ENCODE measurements at places on chromosomes 12 and 14.
A peak's percentile ranks its signal among the peaks of the same experiment; 100 is the strongest.

- no peak for DNase-seq
Measured at GRCh38 chr12:109222062-109222461, 87.0 kb downstream of the FOXN4 start.

GRCh38 chr12:19932413-19932812 lies 435.9 kb upstream of the PDE3A start:
- no peak for DNase-seq

DNA sequence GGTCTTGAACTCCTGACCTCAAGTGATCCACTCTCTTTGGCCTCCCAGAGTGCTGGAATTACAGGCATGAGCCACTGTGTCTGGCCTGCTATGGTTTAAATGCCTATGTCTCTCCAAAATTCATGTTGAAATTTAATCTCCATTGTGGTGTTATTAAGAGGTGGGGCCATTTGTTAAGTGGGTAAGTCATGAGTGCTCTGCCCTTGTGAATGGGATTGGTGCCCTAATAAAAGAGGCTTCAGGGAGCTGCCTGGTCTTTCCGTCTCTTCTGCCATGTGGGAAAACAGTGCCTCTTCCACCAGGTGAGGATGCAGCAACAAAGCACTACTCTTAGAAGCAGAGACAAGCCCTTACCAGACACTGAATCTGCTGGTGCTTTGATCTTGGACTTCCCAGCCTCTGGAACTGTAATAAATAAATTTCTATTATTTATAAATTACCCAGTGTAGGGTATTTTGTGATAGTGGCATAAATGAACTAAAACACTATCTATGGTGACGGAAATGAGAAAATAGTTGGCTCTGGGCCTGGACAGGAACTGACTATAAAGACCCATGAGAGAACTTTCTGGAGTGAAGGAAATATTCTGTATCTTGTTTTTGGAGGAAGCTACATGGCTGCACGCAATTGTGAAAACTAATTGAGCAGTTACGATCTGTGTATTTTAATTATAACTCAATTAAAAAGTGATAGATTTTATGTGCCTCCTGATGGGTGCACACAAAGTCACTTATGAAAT lies 12.1 kb upstream of the ATP23 start:
- no peak for DNase-seq

- DNase-seq = peak; percentile 77
Measured at GRCh38 chr12:46266382-46266791, 2.5 kb downstream of the SLC38A1 start.

DNA sequence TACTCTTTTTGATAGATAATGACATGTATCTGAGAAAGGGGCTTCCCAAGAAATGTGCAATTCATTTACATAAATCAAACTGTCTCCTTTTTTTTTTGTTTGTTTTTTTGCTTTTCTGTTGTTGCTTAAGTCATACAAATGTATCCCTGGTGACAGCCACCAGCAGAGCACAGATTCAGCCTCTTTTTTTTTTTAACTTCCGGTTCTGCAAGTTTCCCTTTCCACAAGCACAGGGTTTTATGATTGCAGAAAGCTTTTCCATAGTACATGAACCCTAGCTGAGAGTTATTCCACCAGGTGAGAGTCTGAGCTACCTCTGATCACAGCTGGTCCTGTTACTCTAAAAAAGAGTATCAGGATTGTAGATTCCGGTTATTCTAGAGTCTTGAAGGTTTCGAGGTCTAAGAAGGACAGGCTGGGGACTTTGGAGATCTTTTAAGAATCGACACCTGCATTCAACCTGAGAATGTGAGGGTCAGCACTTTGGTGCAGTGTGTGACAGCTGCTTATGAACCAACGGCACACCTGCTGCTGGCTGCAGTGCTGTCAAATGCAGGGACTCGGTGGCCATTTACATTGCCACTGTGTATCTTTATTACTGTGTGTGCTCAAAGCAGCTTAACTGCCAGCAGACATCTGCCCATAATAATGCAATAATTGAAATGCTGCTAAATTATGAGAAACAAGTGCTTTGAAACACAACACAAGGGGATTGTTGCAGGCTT lies 551.7 kb downstream of the NRXN3 start:
- no peak for DNase-seq

DNA sequence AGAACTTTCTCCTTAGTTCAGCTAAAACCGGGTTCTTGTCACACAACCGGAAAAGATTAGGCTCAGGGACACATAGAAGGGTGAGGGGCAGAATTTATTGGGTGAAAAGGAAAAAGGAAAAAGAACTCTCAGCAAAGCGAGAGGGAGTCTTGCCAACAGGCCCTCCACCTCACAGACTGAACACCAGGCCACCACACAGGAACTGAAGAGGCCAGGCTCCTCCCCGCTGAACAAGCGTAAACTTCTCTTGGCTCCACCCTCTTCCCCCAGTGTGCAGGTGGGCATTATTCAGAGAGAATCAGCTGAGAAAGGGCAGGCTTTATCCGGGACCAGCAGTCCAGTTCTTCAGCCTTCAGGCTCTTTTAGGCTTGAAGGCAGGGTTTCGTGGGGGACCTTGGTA lies 125.6 kb upstream of the FGD4 start:
- DNase-seq = peak; percentile 69

DNA sequence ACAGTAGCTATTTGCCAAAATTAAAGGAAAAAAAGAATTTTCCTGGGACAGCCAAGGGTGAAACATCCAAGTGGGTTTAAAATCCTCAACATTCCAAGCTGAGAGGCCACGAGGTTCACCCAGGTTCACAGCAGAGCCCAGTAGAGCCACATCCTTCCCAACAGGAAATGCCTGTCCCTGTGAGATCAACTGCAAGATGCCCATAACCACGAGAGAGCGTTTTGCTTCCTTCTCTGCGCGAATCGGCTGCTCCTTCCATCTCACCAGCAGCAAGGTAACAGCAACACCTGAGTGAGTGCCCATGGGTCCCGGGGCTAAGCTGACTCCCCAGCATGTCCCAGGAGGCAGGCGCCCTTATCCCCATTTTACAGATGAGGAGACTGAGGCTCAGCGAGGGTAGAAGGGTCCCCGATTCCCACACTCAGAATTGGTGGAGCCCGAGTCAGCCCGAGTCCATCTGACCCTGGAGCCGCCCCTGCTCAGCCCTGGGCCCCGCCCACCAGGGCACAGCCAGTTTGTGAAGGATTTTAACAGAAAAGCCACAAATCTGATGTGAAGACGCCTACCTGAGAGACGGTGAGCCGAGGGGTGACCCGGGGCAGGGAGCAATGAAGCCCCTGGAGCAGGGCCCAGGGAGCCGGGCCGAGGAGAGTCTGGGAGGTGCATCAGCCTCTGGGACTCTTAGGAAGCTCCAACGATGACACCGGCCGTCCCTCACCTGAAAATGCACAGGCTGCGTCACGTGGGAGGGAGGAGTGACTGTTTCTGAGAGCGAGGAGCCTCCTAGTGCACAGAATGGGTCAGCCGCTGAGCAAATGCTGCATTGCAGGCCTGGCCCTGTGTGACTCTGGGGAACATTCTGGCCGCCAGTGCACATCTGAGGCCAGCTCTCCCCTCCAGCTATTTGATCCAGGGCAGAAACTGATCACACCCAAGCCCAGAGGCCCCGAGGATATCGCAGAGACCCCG lies 236.9 kb upstream of the SFSWAP start:
- DNase-seq = no peak

- DNase-seq = peak; percentile 83
Measured at GRCh38 chr14:75518625-75519024, 3.6 kb upstream of the BATF start.

GRCh38 chr12:118164798-118165486 lies 29.0 kb downstream of the PEBP1 start:
- no peak for DNase-seq

DNA sequence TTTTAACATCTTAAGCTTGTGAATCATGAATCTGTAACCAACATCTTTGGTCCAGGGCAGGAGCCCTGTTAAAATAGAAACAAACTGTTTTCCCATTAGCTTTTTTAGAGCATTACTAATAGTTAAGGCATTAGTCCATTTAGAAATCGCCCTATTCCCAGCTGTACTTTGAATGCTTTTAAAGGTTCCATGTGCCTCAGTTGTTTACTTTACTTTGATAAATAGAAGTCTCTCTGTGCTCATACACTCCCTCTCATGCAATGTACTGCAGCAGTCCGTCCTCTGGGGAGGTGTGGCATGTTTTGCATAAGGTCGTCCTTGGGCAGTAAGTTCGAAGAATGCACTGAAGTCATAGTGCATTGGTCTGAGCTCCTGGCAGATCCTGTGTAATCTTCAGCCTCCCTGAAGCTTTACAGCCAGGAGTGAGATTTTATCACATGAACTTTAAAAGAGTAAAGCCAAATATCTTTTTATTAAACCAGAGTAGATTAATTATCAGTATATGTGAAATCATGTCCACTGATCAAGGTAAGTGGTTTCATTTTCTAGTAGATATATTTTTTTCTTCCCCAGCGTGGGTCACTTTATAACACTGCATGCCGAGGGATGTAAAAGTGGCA lies 134.7 kb downstream of the FGD4 start:
- DNase-seq = no peak

DNA sequence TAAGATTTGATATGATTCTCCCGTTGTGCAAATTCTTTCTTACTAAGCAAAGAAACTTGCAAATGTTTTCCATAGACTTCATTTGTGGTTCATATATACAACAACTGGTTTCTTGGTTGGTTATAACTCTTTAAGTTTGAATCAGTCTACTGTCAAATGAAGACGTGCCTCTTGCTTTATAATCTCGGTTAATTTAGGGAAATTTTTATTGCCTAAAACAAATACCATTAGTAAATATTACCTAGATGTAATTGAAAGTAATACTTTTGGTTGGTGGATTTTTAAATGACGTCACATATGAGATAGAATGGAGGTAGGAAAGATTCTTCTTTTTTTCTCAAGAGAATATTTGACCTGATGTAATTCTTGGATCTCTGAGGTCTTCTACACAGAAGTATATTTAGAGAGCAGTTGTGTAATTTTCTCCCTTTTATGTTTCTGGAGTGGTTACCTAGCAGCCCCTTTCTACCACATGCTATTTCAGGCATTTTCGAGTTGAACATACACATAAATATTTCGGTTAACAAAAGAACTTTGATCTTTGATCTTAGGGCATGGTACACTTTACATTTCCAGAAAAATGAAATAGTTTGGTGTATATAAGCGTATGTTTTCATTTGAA lies 1.7 kb downstream of the ATF7IP start:
- DNase-seq = no peak

GRCh38 chr12:57008178-57008577 lies 1.8 kb upstream of the ZBTB39 start:
- peak; percentile 83 for DNase-seq

- no peak for DNase-seq
Measured at GRCh38 chr12:90978117-90978770, 23.3 kb upstream of the CCER1 start.

DNA sequence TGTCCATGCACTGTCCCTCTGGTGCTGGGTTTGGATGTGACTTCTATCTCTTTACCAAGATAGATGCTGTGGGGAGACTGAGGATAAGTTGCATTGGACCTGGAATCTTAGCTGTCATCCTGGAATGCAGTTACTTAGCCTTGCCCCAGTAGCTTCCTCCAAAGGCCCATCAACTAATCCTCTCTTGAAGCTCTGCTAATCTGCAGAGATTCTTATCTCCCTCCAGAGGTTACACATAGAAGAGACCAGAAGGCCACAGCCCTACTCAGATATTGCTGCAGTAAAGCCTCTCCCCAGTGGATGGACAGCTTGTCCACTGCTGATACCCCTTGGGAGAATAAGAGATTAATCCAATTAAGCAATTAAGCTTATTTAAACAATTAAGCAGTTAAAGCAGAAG lies 867.2 kb downstream of the BCL11B start:
- DNase-seq = no peak

DNA sequence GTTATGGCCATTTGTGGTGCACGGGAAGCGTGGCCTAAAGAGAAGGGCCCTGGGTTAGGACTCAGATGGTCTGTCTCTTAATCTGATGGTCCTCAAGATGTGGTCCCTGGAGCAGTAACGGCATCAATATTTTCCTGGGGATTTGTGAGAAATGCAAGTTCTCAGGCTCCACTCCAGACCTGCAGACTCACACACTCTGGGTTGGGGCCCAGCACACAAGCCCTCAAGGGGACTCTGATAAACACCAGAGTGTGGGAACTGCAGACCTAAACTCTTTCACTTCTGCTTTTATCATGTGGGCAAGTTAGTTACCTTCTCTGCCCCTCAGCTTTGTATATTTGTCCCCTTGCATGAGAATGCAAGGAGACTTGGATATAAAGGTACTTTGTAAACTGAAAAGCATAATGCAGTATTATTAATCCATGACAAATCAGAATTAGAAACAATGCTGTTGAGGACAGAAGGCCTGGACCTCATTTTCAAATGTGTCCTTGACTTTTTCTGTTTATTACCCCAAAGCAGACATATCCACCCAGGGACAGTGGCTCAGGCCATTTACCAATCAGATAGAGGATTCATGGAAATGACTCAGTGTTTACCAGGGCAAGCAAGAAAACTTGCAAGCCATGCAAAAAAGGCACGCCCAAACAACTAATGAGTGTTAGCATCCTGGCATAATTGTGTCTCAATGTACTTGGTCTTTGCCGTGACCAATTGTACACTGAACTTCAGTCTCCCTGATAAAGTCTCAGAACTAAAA lies 157.0 kb downstream of the ASCL1 start:
- DNase-seq = no peak

GRCh38 chr12:69059465-69060457 lies 126.8 kb upstream of the CPM start:
- no peak for DNase-seq

DNA sequence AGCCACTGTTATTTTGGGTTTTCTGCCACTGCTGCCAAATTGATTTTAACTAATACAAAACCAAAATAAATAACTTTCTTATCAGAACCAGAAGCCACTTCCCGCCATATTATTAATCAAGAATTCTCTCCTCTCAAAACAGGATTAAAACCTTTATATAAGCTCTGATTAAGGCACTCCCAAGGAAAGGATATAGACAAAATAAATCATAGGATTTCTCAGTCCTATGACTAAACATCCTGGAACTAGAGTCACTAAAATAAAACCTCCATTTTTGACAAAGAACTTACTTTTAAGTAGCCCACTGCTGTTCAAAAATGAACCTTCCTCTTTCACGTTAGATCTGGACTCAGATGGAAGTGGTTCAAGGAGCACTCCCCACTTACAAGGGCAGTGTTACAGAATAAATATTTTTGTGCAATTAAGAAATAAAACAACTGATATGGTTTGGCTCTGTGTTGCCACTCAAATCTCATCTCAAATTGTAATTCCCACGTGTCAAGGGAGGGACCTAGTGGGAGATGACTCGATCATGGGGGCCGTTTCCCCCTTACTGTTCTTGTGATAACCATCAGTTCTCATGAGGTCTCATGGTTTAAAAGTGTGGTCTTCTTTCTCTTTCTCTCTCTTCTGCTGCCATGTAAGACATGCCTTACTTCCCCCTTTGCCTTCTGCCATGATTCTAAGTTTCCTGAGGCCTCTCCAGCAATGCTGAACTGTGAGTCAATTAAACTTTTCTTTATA lies 26.4 kb downstream of the GXYLT1 start:
- no peak for DNase-seq

- no peak for DNase-seq
Measured at GRCh38 chr14:85762526-85762925, 232.6 kb downstream of the FLRT2 start.

- no peak for DNase-seq
Measured at GRCh38 chr12:64792128-64792527, 32.3 kb upstream of the TBC1D30 start.

Measured in activated CD4-positive, alpha-beta T cell treated with anti-CD3 and anti-CD28 coated beads, Interleukin-2, amount 10 ng/mL, durations not matched to agents 24 days and 14 days (primary cell).